ENCODE measurements at places on chromosomes 11 and 22. TPM values are rescaled to one million over a fixed set of nuclear protein-coding genes. Genes with fewer than 3 reads are reported as not detected.

CCDC15 gene
- total RNA-seq = 2.8 TPM

TBC1D22A gene
- total RNA-seq = 28.7 TPM

OR4S2 gene
- total RNA-seq = not detected

HSPB2 gene
- not detected for total RNA-seq

NEFH gene
- 0.08 TPM for total RNA-seq

ACRV1 gene
- total RNA-seq = 0.26 TPM

ASPHD2 gene
- 0.15 TPM for total RNA-seq

OR52N1 gene
- not detected for total RNA-seq

KLHDC7B gene
- total RNA-seq = 1.8 TPM

KCNJ5 gene
- total RNA-seq = 0.28 TPM

E2F8 gene
- total RNA-seq = 14.2 TPM

MPPED2 gene
- total RNA-seq = not detected

- DNase-seq = no peak
These were observed 18.3 kb downstream of the MS4A10 start for GRCh38 chr11:60803273-60803936.

- no peak for DNase-seq
These were observed 21.4 kb upstream of the TUB start for GRCh38 chr11:8059571-8060011.

GRCh38 chr11:117475716-117476530 is 148.3 kb downstream of the CEP164 start:
- no peak for DNase-seq

DNA sequence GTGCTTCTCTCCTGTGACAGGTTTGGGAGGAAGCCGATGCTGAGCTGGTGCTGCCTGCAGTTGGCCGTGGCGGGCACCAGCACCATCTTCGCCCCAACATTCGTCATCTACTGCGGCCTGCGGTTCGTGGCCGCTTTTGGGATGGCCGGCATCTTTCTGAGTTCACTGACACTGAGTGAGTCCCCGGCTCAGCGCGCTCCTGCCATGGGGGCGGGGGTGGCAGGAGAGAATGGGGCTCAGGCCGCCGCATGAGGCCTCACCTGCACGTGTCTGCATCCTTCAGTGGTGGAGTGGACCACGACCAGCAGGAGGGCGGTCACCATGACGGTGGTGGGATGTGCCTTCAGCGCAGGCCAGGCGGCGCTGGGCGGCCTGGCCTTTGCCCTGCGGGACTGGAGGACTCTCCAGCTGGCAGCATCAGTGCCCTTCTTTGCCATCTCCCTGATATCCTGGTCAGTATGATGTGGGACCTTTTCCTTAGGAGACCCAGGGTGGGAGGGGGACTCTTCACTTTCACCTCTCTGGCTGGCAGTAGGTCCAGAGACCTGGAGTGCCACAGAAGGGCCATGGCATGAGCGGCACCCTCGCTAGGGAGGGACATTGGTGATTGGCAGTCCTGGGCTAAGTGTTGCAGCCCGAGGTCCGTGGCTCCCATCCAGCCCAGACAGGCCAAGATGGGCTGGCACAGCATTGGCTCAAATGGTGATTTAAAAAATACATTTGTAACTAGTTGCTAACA is 28.9 kb upstream of the SLC22A12 start:
- no peak for DNase-seq

- DNase-seq = no peak
These were observed 726.9 kb downstream of the BRD1 start for GRCh38 chr22:49100773-49101172.

GRCh38 chr11:108938604-108939003 is 273.7 kb downstream of the DDX10 start:
- DNase-seq = no peak

- no peak for DNase-seq
These were observed 17.7 kb upstream of the THRSP start for GRCh38 chr11:78045851-78046485.

DNA sequence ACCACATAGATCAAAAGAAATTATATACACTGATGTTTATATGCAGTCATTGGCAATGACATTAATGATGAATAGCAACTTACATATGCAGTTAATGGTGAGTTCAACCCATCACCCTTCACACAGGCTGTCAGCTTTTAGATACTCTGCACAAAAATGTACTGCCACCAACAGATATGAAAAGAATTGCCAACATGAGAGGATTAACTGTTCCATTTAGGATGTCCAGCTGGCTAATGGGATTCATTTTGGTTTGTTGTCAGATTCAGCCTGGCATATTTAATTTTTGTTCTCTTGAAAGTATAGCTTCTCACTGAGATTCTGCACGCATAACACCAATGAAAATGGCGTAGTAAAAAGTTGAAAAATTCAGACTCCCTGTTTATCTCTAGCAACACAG is 554.0 kb upstream of the ARHGAP42 start:
- DNase-seq = no peak

- no peak for DNase-seq
These were observed 18.5 kb upstream of the MPZL2 start for GRCh38 chr11:118282606-118283005.

DNA sequence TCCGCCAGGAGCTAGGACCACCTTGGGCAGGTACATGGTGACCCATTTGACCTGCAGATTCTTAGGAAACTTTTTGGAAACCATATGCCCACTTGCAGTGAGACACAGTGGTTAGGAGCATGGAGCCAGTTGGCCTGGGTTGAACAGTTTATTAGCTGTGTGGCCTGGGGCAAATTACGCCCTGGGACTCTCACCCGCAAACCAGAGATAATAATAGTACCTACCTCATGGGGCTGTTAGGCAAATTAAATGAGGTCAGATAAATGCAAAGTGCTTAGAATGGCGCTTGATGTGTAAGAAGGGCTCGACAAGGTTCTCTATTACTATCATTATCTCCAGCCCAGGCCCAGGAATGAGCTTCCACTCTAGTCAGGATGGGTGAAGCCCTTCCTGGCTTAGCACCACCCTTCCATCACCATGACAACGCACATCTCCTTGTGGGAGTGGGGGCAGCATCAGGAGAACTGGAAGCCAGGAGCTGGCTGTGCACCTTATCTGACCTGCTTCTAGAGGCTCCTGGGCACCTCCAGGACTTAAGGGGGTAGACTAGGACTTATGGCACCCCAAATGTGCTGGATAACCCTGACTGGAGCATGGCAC is 5.1 kb downstream of the SYT12 start:
- no peak for DNase-seq

GRCh38 chr22:46575911-46576555 is 38.6 kb upstream of the CELSR1 start:
- no peak for DNase-seq

GRCh38 chr11:115660030-115660805 is 156.0 kb upstream of the CADM1 start:
- no peak for DNase-seq

DNA sequence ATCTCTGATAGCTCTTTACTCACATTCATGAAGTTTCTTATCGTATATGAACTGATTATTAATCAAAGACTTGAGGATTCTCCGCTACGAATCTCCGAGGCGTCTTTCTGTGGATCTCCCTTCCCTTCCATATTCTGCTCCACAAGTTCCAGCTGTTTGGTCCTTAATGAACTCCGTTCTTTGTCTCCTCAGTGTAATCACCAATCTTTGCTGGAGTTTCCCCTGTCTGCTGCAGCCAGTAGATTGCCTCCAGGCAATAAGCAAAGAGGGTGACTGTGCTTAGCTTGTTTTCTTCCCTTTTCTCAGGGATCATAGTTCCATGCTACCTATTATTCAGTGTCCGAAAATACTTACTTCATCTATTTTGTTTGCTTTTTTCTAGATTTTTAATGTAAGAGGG is 169.6 kb upstream of the FOLH1 start:
- no peak for DNase-seq

DNA sequence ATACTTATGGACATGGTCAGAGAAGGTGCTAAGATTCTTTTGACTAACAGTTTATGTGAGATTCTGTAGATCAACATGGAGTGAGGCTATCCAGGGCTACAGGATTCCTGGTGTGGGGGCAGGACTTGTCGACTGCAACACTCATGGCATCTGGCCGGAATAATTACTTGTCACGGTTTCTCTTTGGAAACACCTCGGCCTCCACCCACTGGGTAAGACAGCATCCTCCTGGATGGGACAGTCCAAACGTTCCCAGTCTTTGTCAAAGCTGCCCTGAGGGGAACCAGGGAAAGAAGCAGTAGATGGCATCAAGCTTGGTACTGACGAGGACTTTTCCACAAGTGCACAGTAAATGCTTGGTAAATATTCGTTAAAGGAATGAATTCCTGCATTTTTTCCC is 762.8 kb downstream of the BRD1 start:
- DNase-seq = no peak

GRCh38 chr11:118295199-118295598 is 9.3 kb upstream of the CD3E start:
- DNase-seq = no peak

DNA sequence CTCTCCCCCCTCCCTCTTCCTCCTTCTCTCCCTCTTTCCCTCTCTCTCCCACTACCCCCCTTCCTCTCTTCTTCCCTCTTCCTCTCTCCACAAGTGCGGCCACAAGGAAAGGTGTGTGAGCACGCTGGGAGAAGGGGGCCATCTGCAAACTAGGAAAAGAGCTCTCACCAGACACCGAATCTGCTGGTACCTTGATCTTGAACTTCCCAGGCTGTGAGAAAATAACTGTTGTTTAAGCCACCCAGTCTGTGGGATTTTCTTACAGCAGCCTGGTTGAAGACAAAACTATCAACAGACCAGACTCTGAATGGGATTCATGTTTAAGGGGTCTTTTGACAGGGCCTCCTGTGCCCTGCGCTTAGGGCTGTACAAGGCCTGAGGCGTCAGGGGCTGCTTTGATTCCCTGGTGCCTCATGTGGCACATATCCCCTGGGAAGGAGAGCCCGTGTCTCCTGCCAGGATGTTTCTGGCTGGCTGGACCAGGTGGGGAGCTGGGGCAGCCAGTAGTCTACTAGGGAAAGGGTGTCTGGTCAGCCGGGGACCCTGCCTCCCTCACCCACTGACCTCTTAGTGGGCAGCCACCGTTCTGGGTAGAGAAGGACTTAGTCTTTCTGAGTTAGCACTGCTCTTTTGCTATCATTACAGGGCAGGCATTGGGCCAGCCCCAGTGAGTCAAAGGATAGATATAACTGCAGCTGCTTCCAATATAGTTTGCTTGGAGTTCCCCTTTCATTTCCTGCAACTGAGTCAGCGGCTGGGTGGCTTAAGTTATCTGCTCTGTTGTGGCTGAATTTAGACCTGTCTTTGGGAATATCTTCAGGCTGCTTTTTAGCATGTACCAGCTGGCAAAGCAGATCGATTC is 6.2 kb downstream of the PANX1 start:
- DNase-seq = peak; percentile 69

DNA sequence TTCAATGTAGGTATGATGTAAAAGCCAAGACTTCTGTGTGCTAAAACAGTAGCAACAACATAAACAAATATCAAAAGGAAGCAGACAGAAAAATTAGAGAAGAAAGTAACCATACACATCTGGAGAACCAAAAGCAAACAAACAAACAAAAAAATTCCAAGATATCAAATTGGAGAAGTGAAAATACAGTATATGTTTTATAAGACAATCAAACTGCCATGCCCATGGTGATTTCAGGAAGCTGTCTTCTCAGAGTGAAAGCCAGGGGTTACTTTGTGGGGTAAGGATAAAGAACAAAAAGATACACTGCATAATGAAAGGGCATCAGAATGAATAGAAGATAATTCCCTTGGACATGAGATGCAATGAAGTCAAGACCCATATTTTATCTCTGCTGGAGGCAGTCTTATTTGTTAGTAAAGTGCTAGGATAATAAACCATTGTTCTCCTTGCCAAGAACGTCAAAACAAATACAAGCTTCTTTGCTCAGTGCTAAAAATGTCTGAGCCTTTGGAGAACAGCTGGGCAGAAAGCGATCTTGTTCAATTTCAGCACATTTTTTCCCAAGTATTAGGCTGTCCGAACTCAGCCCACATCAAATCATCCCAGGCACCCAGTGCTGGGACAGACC is 38.1 kb upstream of the LDLRAD3 start:
- DNase-seq = no peak

DNA sequence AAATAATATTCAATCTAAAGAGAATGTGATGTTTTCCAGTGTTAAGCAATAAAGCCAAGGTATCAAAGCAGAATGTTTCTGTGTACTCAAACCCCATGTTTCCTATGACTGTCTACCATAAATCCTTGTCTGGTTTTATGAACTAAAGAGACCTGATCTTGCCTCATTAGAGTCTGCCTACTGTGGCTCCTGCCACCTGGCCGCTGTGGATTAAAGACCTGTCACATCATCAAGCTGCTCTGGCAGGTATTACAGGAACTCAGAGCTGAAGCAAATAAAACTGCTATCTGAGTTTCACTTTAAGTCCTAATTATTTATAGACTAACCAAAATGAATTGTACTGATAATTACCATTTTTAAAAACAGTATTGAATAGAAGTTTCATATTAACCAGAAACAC is 207.8 kb upstream of the CCDC90B start:
- no peak for DNase-seq

DNA sequence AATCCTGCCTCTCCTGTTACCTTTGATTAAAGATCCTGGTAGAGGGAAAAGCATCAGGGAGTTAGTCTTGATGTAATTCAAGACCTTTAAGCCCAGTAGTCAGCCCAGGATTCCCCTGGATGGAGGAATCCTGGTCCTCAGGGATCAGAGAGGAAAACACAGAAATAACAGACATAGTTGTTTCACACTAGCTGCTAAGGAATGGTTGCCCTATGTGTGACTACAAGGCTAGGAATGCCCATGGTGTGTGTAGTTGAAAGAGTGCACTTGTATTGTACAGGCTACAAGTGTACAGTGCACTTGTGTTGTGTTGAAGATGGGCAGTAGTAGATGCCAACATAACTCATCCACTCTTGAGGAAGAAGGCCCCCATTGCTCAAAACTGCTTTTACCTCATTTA is 226.8 kb downstream of the AASDHPPT start:
- no peak for DNase-seq

Data from Panc1 (cell line).